ENCODE measurements at places on chromosomes 12 and 14. TPM values are rescaled to one million over a fixed set of nuclear protein-coding genes. Genes with fewer than 3 reads are reported as not detected.

- DNase-seq, result no peak
Observed at GRCh38 chr12:954741-955140, 5.2 kb upstream of the RAD52 start.

- no peak for DNase-seq
Observed at GRCh38 chr12:120971299-120972180, 6.8 kb upstream of the HNF1A start.

DNA sequence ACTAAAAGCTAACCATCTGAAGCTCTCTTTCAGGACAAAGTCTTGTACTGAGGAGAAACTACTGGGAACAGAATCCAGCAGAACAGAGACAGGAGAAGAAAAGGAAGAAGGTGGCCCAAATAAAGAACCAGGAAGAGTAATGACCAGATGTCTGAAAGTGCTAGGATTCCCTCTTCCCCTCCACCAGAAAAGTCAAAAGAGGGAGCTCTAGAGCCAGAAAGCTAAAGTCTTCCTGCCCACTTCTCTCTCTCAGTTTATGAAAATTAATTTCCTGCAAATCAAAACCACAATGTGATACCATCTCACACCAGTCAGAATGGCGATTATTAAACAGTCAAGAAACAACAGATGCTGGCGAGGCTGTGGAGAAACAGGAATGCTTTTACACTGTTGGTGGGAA, 47.2 kb downstream of the SPPL3 start:
- no peak for DNase-seq

GRCh38 chr12:79706676-79707075, 15.9 kb upstream of the PAWR start:
- no peak for DNase-seq

The SLC38A4 gene
- total RNA-seq, result 9.4 TPM

The GLIPR1L1 gene
- not detected for total RNA-seq

Measured in progenitor cell of endocrine pancreas (in vitro differentiated cells).